Stimulated activated CD8-positive, alpha-beta memory T cell treated with anti-CD3 and anti-CD28 coated beads, Interleukin-2, amount 100 ng/mL, for 1 hour (primary cell): ENCODE measurements at places on chromosomes 11 and 22.

- no peak for DNase-seq
Measured at GRCh38 chr22:31954535-31955523, 10.5 kb downstream of the YWHAH start.

DNA sequence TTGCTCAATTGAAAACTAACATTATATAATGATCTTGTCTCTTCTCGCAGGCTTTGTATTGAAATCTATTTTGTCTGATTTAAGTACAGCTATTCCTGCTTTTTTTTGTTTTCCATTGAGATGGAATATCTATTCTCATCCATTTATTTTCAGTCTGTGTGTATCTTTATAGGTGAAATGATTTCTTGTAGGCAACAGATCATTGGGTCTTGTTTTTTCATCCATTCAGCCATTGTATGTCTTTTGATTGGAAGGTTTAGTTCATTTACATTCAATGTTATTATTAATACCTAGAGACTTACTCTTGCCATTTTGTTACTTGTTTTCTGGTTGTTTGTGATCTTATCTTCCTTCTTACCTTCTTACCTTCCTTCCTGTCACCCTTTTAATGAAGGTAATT lies 77.8 kb upstream of the TRPC6 start:
- DNase-seq: no peak

- DNase-seq: no peak
Measured at GRCh38 chr11:28089378-28089777, 18.6 kb downstream of the KIF18A start.

DNA sequence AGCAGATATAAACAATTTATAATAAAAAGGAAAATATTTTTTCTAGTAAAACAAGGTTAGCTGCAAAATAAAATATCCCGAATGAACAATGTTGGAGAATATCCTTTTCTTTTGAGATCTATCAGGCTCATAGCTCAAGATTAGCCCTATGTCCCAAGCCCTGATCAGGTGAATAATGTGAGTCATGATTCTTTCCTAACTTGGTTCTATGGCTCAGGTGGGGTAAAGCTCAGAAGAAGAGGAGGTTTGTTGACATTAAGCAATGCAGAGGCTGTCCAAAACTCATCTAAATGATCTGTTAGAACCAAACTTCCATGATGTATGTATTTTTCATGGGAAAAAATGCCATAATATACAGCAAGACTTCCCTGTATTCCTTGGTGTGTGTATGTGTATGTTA lies 86.1 kb downstream of the TRIM44 start:
- no peak for DNase-seq

DNA sequence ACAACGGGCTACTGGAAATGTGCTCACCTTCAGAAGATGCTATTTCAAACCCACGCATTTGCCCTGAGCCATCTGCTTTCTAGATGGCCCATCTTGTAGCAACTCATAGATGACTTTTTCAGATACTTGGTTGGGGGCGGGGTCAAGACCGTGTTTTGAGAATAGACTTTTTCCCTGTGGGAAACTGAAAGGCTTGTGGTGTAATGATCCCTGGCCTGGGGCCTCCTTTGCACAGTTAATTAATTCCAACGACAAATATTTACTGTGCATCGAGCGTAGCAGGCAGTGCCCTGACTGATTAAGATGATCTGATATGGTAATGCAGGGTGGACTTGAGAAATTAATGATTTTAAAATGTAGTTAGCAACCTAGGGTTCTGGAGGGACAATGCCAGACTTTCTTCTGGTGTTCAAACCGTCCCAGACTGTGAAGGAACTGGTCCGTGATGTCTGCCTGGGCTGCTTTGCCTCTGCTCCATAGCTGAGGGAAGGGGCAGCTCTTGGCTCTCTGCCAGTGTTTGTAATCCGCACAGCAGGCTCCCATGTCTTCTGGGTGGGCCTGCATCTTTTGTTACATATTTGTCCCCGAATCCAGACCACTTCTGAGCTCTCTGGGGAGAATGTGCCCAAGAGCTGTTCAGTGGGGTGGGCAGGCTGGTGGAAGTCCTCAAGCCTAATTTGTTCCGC lies 84.8 kb downstream of the ADAMTS15 start:
- DNase-seq: no peak

GRCh38 chr11:85348945-85349344 lies 278.2 kb downstream of the DLG2 start:
- DNase-seq: no peak

DNA sequence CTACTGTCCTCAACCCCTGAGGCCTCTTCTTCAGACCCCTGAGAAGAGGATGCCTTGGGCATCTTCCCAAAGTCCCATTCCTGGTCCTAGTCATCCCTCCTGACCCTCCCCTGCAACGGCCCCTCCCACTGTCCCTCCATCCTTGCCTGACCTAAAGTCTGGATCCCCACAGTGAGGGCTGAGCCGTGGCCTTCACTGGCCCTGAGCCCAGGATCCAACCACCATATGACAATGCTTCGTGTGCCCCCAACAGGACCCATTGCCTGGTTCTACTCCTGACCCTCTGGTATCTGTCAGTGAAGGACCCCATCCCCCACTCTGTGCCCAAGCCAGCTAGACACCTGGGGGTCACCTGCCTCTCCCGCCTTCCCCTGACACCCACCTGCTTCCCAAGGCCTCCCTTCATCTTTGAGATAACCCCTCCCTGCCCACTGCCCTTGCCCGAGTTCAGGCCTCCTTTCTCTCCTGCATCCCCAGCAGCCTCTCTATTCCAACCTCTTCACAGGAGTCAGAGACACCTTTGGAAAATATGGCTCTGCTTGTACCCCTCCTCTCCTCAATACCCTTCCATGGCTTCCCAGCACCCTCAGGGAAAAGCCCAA lies 48.0 kb downstream of the LRRC32 start:
- no peak for DNase-seq

- no peak for DNase-seq
Measured at GRCh38 chr22:27223317-27224177, 566.2 kb downstream of the MIAT start.

- no peak for DNase-seq
Measured at GRCh38 chr11:116641561-116642045, 131.2 kb downstream of the BUD13 start.

GRCh38 chr11:112334381-112334780 lies 73.7 kb upstream of the PLET1 start:
- no peak for DNase-seq

GRCh38 chr11:35796562-35796961 lies 134.0 kb downstream of the TRIM44 start:
- no peak for DNase-seq

DNA sequence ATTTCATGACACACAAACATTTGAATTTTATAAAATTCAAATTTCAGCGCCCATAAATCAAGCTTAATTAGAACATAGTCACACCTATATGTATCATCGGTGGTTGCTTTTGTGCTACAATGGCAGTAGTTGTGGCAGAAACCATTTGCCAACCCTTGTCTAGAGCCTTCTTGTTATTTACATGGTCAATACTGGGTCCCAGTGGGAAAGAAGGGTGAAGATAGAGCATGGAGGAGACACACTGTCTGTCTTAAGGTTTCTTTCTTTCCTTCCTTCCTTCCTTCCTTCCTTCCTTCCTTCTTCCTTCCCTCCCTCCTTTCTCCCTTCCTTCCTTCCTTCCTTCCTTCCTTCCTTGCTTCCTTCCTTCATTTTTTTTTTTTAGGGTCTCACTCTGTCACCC lies 3.7 kb downstream of the OR6Q1 start:
- DNase-seq: no peak
